ENCODE measurements at places on chromosomes 6 and 20. TPM values are rescaled to one million over a fixed set of nuclear protein-coding genes. Genes with fewer than 3 reads are reported as not detected.

GRCh38 chr6:94177429-94177828 lies 758.1 kb upstream of the EPHA7 start:
- H3K4me1 ChIP-seq = no peaks in the 10 kb centered on the region
- no peaks in the 10 kb centered on the region for H3K27me3 ChIP-seq
- H3K27ac ChIP-seq = no peak overlapping the region
- no peak overlapping the region for H3K4me3 ChIP-seq
- DNase-seq = no peak

- H3K36me3 ChIP-seq = no peaks in the 10 kb centered on the region
- H3K27ac ChIP-seq = no peak overlapping the region
- H3K27me3 ChIP-seq = no peaks in the 10 kb centered on the region
- no peak for DNase-seq
- no peak overlapping the region for H3K4me3 ChIP-seq
Measured at GRCh38 chr6:122075084-122075838, 324.2 kb upstream of the HSF2 start.

DNA sequence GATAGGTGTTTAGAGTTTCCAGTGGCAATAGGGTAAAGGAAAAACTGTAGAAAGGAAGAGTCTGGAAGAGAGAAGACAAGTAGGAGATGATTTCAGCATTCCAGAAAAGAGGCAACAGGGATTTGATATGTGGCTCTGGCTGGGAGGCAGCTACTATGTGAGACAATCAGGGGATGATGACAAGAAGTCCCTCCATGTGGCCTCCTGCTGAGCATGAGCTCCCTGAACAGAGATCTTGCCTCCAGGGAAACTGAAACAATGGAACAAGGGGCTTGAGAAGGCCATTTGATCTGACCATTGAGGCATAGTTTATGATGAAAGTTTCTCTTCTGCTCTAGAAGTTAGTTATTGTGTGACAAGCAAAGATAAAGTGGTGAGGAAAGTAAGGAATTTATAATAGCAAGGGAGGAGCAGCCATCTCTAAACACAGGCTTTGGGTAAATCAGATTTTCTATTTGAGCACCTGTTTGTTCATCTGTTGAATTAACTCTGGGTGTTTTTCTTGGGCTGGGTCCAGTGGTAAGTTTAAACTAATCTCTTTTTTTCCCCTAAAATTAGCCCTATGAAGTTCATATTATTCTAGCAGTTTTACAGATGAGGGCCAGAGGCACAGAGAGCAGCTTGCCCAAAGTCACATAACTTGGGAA lies 3.0 kb upstream of the GPX5 start:
- H3K36me3 ChIP-seq = no peaks in the 10 kb centered on the region
- H3K27ac ChIP-seq = no peak overlapping the region
- H3K4me1 ChIP-seq = no peaks in the 10 kb centered on the region
- no peaks in the 10 kb centered on the region for H3K27me3 ChIP-seq
- DNase-seq = no peak

DNA sequence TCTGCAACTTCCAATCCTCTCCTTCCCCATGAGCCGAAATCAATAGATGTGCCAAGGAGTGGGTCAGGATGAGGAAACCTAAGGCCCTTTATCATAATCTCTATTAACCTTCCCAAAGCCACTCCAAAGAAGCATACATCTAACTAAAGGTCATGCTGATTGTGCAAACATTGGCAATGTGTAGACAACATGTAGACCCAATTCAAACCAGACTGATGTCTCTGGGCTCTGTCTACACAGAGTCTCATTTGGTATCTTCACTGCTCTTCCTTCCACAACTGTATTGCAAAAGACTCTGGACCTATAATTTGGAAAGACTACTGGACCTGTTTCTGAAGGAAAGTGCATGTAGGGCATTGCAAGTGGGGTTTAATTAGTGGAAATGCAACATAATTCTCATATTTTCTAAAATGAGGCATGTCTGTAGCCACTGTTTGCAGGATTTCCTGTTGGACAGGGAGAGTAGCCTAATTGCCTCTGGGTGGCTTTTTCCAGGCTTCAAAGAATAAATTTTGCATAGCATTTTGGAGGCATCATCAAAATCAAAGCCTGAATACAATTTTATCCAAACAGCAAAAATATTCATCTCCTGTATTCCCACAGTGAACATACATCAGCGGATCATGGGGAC lies 35.0 kb upstream of the MLIP start:
- no peaks in the 10 kb centered on the region for H3K27me3 ChIP-seq
- no peaks in the 10 kb centered on the region for H3K4me1 ChIP-seq
- no peak overlapping the region for H3K4me3 ChIP-seq
- no peak for DNase-seq
- no peaks in the 10 kb centered on the region for H3K36me3 ChIP-seq

GRCh38 chr6:24009319-24009718 lies 116.7 kb upstream of the NRSN1 start:
- no peaks in the 10 kb centered on the region for H3K27me3 ChIP-seq
- H3K36me3 ChIP-seq = no peaks in the 10 kb centered on the region
- H3K4me1 ChIP-seq = no peaks in the 10 kb centered on the region
- no peak for DNase-seq
- no peak overlapping the region for H3K4me3 ChIP-seq

DNA sequence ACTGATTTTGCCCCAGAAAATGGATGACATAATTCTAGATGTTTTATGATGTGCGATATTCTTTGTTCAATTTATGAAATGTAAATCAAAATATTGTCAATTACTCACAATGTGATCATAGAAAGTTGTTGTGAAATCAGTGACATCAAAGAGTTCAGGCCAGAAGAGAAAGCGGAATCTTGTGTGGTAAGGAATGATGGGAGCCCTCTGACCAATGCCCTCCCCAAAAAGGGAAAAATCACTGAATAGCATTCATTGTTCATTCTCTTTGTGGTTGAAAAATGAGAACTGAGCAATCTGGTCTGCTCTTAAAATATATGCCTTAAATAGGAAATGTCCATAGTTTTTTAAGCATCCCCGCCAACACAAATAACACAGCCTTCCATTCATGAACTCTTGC lies 247.1 kb upstream of the GRIK2 start:
- H3K4me1 ChIP-seq = no peaks in the 10 kb centered on the region
- no peaks in the 10 kb centered on the region for H3K36me3 ChIP-seq
- H3K4me3 ChIP-seq = no peak overlapping the region
- DNase-seq = no peak

DNA sequence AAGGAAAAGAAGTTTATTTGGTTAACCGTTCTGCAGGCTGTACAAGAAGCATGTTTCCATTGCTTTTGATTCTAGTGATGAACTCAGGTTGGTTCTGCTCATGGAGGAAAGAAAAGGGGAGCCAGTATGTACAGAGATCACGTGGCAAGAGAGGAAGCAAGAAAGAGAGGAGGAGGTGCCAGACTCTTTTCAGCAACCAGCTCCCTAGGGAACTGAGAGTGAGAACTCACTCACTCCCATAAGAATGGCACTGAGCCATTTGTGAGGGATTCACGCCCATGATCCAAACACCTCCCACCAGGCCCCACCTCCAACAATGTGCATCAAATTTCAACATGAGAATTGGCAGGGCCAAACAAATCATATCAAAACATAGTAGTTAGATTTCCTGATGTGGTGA lies 649.1 kb downstream of the EPM2A start:
- DNase-seq = no peak
- H3K27me3 ChIP-seq = no peaks in the 10 kb centered on the region
- no peaks in the 10 kb centered on the region for H3K4me1 ChIP-seq

GRCh38 chr20:854601-855000 lies 21.1 kb downstream of the FAM110A start:
- DNase-seq = no peak
- no peaks in the 10 kb centered on the region for H3K27me3 ChIP-seq
- H3K4me1 ChIP-seq = no peaks in the 10 kb centered on the region
- H3K36me3 ChIP-seq = no peaks in the 10 kb centered on the region
- no peak overlapping the region for H3K4me3 ChIP-seq

GRCh38 chr6:169833258-169833794 lies 81.9 kb downstream of the ERMARD start:
- no peak overlapping the region for H3K4me3 ChIP-seq
- no peaks in the 10 kb centered on the region for H3K36me3 ChIP-seq
- H3K27ac ChIP-seq = no peak overlapping the region
- no peak for DNase-seq
- H3K4me1 ChIP-seq = no peaks in the 10 kb centered on the region

GRCh38 chr20:13487202-13487601 lies 151.5 kb downstream of the TASP1 start:
- H3K4me3 ChIP-seq = no peak overlapping the region
- H3K27ac ChIP-seq = no peak overlapping the region
- no peaks in the 10 kb centered on the region for H3K4me1 ChIP-seq
- no peak for DNase-seq
- H3K27me3 ChIP-seq = no peaks in the 10 kb centered on the region

DNA sequence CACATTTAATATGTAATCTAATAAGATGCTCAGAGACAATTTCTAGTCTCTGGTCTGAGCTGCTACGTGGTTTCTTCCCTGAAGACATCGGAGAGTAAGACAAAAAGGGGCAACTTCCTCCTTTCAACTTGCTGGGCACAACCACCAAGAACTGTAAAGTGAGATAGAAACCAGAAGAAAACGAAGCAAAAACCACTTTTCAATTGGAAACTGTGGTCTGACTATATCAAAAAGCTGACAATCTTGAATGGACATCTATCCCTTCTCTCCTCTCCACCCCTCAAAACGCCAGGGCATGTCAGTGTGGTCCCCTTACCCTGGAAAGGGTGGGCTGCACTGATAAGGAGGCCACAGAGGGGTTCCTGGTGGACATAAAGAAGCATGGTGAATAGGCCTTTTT lies 269.1 kb downstream of the CD83 start:
- H3K27ac ChIP-seq = no peak overlapping the region
- no peaks in the 10 kb centered on the region for H3K4me1 ChIP-seq
- H3K27me3 ChIP-seq = no peaks in the 10 kb centered on the region
- H3K36me3 ChIP-seq = no peaks in the 10 kb centered on the region
- no peak for DNase-seq
- no peak overlapping the region for H3K4me3 ChIP-seq

- H3K27ac ChIP-seq = no peak overlapping the region
- H3K36me3 ChIP-seq = no peaks in the 10 kb centered on the region
Measured at GRCh38 chr6:52976591-52977035, 18.5 kb downstream of the GSTA4 start.

DNA sequence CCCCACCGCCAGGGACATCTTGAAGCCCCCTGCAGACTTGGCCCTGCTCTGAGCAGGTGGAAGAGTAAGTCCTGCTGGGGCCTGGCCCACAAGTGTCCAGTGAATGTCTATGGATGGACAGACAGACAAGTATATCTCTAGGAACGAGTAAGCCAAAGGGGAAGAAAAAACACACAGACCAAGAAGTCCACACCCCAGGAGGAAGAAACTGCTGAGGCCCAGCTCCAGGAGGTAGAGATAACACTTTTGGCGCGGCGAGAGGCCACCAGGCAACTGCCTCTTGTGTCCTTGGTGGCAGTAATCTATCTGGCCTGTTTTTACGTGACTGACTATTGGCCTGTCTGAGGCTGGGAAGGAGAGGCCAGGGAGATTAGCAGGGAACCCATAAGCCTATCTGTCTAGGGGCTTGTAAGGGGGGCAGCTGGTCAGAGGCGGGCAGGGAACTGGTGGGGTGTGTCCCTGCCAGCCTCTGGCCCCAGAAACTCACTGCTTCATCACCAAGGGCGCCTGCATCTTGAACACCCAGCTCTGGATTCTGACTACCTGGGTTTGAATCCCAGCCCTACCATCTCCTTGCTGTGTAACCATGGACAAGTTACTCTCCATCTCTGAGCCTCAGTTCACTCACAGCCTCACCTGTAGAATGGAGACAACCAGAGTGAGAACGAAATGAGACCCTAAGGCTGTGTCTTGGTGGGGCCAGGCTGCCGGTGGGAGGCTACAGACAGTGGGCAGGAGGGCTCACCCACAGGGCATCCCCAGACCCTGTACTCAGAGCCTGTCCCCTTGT lies 31.3 kb downstream of the C20orf203 start:
- H3K27ac ChIP-seq = no peak overlapping the region
- H3K4me1 ChIP-seq = no peaks in the 10 kb centered on the region
- no peaks in the 10 kb centered on the region for H3K36me3 ChIP-seq
- no peak overlapping the region for H3K4me3 ChIP-seq
- no peak for DNase-seq

DNA sequence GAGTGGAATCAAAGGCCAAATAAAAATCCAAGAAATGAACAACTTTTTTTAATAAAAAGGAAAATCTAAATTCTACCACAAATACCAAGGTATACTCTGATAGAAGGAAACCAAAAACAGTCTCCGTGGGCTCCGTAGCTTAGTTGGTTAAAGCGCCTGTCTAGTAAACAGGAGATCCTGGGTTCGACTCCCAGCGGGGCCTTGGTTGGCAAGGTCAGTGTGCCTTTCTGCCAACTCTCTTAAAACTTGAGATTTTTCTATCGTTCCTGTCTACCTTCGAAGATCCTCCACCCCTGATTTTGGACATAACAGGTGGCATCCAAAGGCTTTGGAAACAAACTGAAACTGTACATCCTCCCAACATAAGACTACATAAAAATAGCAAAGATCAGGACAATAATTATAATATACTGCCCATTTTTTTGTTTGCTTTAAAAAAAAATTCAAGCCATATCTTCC lies 197.9 kb downstream of the TRIM27 start:
- no peaks in the 10 kb centered on the region for H3K36me3 ChIP-seq
- H3K4me1 ChIP-seq = no peaks in the 10 kb centered on the region
- H3K4me3 ChIP-seq = no peak overlapping the region
- H3K27me3 ChIP-seq = no peaks in the 10 kb centered on the region
- H3K27ac ChIP-seq = no peak overlapping the region

DNA sequence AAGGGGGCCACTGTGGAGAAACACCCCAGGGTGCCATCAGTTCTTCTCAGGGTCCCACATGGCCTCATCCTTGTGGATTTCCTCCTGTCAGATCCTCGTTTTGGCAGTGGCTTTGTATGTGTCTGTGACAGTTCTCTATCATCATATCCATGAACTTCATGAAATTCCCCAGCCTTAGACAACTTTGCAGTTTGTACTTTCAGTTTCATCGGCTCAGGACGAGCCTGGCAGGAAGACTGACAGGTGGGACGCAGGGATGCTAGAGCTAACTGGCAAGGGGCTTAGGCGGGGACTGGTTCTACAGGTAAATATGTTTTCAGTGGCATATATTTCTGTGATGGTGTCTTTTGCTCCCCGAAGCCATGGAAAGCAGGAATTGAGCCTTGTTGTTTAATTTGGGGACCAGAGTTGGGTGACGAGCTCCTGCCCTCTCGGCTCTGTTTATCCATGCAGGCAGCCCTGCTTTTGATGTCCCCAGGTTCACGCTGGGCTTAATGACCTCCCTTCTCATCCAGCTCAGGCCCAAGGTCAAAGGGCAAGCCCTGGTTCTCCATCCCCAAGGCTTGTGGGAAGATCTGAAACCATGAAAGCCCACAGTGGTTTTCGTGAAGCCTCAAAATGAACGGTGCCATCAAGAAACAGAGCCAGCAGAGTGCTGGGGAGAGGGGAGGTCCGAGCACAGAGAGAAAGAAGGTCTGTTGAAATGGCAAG lies 11.2 kb downstream of the SDCBP2 start:
- no peak overlapping the region for H3K27ac ChIP-seq
- peaks cover 9% of the 10 kb centered on the region for H3K4me1 ChIP-seq
- no peaks in the 10 kb centered on the region for H3K27me3 ChIP-seq
- H3K36me3 ChIP-seq = no peaks in the 10 kb centered on the region
- H3K4me3 ChIP-seq = no peak overlapping the region
- no peak for DNase-seq

- no peaks in the 10 kb centered on the region for H3K36me3 ChIP-seq
- DNase-seq = no peak
- H3K4me3 ChIP-seq = no peak overlapping the region
- H3K27ac ChIP-seq = no peak overlapping the region
- H3K27me3 ChIP-seq = no peaks in the 10 kb centered on the region
Measured at GRCh38 chr6:86147859-86148258, 505.2 kb upstream of the SYNCRIP start.

SLC16A10 gene
- 20.7 TPM for total RNA-seq

TMEM74B gene
- 2.1 TPM for total RNA-seq

TRIM40 gene
- total RNA-seq = not detected

DEFB128 gene
- total RNA-seq = not detected

PACSIN1 gene
- total RNA-seq = 0.11 TPM

NOX3 gene
- total RNA-seq = not detected

COL21A1 gene
- total RNA-seq = 1.9 TPM

XKR7 gene
- not detected for total RNA-seq

CDH4 gene
- 0.29 TPM for total RNA-seq
